Esophagus mucosa (tissue), 1 donor: ENCODE measurements at places on chromosomes 16 and 17.

DNA sequence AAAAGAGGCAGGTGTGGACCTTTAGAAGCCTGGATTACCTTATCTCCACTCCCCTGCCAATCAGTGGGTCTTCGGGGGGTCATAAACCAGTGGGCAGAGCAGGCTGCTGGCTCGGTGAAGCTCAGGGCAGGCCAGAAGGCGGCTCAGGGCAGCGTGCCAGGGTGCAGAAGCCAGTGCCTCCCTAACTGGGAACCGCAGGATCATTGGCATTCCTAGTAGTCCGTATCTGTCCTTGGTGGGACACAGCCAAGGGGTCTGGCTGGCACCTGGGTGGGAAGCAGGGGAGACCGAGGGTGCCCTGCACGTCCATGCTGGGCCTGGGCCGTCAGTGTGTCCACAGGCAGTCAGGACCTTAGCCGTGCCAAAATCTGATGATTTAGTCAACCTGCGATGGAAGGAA lies 76.8 kb downstream of the SEC14L1 start:
- ATAC-seq = no peak

DNA sequence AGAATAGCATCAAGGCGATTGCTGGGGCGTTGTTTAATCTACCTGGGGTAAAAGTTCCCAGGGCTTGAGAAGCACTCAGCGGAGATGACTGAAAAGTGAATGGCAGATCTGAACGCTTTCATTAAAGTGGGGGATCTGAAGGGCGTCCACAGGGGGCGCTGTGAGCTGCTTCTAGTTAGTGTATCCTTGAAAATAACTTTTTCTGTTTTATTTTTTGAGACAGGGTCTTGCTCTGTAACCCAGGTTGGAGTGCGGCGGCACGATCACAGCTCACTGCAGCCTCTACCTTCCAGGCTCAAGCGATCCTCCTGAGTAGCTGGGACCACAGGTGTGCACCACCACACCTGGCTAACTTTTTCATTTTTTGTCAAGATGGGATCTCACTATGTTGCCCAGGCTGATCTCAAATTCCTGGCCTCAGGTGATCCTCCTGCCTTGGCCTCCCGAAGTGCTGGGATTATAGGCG lies 360.4 kb downstream of the SEC14L1 start:
- ATAC-seq = no peak

GRCh38 chr17:79670537-79671084 lies 59.8 kb upstream of the RBFOX3 start:
- no peak for ATAC-seq

GRCh38 chr17:17435323-17435722 lies 41.5 kb upstream of the MED9 start:
- no peak for ATAC-seq

- peak; percentile 71 for ATAC-seq
These were observed 72.3 kb downstream of the TANGO6 start for GRCh38 chr16:68915589-68915988.

- ATAC-seq = no peak
These were observed 22.6 kb downstream of the DYNC1LI2 start for GRCh38 chr16:66728804-66729203.

- no peak for ATAC-seq
These were observed 15.1 kb downstream of the YWHAE start for GRCh38 chr17:1384905-1385435.

DNA sequence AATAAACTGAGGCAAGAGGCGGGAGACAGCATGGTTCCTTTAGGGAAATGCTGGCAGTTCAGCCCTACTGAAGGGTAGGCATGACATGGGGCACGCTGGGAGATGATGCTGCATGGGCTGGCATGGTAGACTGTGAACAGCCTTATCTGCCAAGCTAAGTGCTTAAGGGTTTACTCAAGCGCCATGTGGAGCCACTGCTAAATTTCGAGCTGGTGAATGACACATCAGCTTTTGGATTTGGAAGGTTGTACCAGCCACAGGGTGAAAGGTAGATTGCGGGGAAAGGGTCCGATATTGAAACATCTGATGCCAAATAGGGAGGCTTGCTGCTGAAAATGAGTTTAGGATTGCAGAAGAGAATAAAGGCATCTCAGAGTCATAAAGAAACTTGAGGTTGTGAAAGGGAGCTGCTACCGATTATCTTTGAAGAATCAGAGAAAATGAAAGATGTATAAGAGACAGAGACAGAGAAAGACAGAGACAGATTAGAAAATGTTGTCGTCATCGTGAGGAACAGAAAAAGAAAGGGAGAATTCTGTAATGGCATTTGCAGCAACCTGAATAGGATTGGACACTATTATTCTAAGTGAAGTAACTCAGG lies 16.3 kb downstream of the PIK3R5 start:
- no peak for ATAC-seq

- ATAC-seq = no peak
These were observed 975 bp downstream of the CHD9 start for GRCh38 chr16:53055541-53056391.

- peak; percentile 41 for ATAC-seq
These were observed 13.4 kb upstream of the TAC4 start for GRCh38 chr17:49861150-49861884.

- peak; percentile 31 for ATAC-seq
These were observed 33.9 kb downstream of the ZNF652 start for GRCh38 chr17:49327835-49328784.

DNA sequence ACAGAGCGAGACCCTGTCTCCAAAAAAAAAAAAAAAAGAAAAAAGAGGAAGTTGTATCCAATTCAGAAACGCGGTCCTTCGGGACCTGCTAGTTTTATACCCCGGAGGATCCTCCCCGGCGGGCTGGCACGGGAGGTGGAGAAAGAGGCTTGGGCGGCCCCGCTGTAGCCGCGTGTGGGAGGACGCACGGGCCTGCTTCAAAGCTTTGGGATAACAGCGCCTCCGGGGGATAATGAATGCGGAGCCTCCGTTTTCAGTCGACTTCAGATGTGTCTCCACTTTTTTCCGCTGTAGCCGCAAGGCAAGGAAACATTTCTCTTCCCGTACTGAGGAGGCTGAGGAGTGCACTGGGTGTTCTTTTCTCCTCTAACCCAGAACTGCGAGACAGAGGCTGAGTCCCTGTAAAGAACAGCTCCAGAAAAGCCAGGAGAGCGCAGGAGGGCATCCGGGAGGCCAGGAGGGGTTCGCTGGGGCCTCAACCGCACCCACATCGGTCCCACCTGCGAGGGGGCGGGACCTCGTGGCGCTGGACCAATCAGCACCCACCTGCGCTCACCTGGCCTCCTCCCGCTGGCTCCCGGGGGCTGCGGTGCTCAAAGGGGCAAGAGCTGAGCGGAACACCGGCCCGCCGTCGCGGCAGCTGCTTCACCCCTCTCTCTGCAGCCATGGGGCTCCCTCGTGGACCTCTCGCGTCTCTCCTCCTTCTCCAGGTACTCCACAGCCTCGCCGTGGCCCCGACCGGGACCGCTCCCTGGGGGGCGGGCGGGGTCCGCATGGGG lies at the start of gene CDH3:
CDH3 (plus strand) TSS at position 596 of the 779 bp plus-strand sequence; CDS start at position 666, 70 bp downstream.
- ATAC-seq = peak; percentile 85

DNA sequence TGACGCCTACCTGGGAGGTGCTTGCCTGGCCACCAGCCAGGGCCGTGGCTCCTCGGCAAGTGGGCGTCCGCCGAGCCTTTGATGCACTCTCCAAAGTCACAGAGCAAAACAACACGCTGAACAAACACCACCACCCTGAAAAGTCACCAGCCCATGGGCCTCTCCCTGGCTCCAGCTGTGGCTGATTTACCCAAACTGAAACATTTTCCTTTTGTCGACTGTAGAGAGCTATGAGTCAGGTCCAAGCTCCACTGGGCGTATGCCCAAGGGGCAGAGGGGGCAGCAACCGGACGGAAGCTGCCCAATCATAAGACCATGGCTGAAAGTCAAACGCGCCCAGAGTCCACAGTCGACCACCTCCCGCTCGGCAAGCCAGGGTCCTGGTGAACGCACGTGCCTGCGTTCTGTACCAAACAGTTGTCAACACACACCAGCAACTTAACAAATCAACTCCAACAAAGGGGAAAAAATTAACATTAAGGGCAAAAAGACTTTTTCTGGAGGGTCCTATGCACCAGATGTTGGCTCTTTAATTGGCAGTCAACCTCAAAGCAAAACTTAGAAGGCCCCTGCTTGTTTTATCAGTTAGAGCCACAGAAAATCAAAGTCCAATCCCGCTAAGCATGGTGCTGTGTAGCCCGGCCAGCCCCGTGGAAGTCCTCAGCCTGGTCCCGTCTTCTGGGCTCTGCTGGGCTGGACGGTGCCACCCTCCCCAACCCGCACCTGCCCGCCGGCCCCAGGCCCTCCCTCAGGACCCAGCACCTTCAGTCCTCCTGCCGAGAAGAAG lies 47.3 kb downstream of the TBC1D16 start:
- no peak for ATAC-seq

- no peak for ATAC-seq
These were observed 83.8 kb downstream of the FOXL1 start for GRCh38 chr16:86662195-86662594.

GRCh38 chr17:81111066-81111465 lies 54.2 kb upstream of the PVALEF start:
- no peak for ATAC-seq

DNA sequence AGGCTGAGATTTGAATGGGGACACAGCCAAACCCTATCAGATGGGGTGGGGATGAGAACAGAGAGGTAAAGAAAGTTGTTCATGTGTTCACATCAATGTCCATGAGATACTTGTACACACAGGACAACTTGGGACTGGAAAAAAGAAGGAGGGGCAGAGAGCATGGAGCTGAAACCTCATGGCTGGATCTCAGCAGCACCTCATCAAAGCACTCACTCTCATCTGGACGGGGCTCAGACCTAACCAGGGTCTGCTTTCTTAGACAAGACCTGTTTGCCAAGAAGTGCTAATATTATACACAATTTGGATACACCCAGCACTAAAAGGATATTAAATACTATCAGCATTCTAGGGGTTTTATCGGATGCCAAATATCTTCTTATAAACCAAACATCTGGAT lies 399.8 kb downstream of the SLC39A11 start:
- no peak for ATAC-seq

- no peak for ATAC-seq
These were observed 20.4 kb downstream of the CEP295NL start for GRCh38 chr17:78882540-78883088.

DNA sequence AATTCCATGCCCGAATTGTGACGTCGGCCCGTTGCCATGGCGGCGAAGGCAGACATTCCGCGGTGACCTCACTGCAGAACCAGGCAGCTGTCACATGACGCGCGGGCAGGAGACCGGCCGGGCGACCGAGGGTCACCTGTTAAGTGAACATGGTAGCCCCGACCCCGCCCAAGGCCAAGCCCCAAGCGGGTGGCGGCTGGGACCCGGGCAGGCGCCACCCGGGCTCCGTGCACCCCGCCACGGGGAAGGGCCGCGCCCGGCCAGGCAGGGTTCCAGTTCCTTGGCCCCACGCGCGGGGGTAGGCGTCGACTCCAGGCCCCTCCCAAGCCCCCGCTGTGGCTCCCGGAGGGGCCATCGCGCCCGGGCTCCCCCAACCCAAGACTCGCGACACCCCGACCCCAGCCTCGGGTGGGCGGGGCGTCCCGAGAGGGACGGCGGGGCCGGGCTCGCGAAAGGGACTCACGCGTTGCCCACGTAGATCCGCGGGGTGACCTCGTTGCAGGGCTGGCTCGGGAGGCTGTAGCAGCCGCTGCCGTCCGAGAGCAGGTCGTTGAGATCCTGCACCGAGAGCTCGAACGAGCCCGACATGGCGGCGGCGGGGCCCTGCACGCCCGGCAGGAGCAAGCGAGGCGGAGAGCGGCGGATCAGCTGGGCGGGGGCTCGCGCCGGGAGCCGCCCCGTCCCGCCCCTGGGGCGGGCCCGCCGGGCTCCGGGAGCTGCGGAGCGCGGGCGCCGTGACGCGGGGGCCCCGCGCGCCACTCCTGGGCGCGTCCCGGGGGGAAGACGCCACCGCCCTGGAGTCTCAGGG lies at the start of gene DUSP3:
DUSP3 (minus strand) TSS at position 641 of the 808 bp plus-strand sequence; CDS start at position 588, 53 bp downstream.
- ATAC-seq = peak; percentile 90

DNA sequence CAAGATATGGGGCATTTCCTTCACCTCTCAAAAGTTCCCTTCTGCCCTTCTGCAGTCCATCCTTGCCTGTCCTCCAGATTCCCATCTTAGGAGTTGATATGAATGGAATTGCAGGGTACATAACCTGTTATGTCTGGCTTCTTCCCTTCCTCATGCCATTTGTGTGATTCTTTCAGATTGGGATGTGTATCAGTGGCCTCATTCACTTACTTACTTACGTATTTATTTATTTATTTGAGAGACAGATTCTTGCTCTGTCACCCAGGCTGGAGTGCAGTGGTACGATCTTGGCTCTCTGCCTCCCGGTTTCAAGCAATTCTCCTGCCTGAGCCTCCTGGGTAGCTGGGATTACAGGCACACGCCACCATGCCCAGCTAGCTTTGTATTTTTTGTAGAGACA lies 6.2 kb upstream of the TMEM94 start:
- no peak for ATAC-seq
